ENCODE measurements at places on chromosomes 3 and 15.

DNA sequence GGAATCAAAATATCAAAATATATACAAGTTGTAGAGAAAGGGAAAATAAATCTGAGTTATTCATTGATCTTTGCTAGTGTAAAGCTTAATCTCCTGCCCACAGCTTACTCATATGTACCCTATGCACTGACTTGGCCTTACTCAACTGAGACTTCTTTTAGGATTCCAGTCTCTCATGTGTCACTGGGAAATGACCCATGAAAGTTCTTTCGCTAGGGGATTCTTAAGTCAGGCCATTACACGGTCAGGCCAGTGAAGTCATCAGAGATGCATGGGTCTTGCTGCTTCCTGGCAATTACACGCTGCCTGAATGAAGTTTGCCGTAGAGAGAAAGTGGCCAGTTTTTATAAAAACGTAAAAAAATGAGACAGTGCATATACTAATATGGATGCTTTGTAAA lies 20.7 kb upstream of the LPP start:
- DNase-seq, result no peak

- no peak for DNase-seq
Measured at GRCh38 chr3:37670961-37671483, 190.7 kb upstream of the CTDSPL start.

- no peak for DNase-seq
Measured at GRCh38 chr3:76673171-76673570, 366.7 kb upstream of the ROBO2 start.

DNA sequence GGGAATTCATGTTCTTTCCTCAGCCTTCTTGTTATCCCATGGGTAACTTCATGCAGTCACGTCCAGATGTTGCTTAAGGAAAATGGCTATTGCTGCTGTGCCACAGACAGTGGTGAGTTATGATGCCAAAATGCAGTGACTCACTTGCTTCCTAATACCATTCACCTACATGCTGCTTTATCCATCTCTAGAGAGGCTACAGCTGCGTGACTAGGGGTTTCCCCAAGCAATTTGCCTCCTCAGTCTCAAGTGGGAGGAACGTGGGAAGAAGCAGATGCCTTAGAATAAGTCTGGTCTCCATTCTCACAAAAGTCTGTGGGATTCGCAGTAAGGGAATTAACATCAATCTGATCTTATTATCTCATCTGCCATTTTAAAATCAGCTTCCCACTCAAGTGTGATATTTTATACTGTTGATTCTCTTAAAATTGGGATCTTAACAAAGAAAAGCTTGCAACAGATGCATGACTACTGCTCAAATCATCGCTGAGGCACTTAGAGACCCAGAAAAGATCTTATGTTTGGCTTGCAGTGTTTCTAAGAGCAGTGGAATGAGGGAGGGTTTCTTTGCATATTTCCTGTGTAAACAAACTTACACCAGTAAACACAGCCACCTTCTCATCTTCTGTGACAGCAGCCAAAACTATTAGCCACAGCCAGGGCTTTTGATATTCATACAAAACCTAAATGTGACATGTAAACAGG lies 62.0 kb upstream of the ACP3 start:
- no peak for DNase-seq

DNA sequence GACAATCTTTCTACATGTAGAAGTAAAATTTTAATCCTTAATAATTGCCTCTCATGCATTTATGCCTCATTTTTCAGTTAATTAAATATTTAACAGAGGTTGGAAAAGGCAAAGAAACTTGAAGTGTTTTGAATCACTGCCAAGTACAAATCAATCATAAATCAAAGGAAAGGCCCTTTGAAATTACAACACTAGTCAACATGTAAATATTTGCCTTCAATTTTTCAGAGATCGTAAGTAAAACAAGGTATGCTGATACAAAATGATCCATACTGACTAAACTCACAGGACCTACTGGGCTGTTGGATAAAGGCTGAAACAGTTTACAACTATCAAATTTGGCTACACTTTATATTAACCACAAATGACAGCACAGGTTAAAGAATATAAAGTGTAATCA lies 33.9 kb downstream of the ZBBX start:
- DNase-seq, result no peak

- DNase-seq, result no peak
Measured at GRCh38 chr3:194308601-194309449, 42.3 kb downstream of the CPN2 start.

- no peak for DNase-seq
Measured at GRCh38 chr3:9430733-9431132, 33.3 kb downstream of the SETD5 start.

GRCh38 chr15:42772144-42772543 lies 35.2 kb upstream of the CDAN1 start:
- no peak for DNase-seq

GRCh38 chr3:37223141-37223558 lies 48.8 kb upstream of the LRRFIP2 start:
- DNase-seq, result no peak

DNA sequence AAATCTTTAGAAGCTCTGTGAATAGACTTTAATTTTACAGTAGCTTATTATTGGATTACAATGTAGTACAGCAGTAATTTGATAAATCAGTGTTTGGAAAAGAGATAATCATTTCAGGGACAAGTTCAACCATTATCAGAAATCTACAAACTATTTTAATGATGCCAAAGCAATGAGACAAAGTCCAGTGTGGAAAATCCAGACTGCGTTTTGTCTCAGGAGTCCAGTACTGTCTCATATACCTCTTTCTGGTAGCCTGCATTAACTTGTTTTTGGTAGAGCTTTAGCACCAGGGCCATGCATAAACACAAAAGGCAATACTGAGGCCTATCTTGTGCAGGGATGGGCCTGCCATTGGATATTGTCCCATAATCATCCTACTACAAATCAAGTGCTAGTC lies 19.7 kb downstream of the ACKR4 start:
- DNase-seq, result no peak

GRCh38 chr3:14222457-14222856 lies 43.8 kb downstream of the LSM3 start:
- no peak for DNase-seq

DNA sequence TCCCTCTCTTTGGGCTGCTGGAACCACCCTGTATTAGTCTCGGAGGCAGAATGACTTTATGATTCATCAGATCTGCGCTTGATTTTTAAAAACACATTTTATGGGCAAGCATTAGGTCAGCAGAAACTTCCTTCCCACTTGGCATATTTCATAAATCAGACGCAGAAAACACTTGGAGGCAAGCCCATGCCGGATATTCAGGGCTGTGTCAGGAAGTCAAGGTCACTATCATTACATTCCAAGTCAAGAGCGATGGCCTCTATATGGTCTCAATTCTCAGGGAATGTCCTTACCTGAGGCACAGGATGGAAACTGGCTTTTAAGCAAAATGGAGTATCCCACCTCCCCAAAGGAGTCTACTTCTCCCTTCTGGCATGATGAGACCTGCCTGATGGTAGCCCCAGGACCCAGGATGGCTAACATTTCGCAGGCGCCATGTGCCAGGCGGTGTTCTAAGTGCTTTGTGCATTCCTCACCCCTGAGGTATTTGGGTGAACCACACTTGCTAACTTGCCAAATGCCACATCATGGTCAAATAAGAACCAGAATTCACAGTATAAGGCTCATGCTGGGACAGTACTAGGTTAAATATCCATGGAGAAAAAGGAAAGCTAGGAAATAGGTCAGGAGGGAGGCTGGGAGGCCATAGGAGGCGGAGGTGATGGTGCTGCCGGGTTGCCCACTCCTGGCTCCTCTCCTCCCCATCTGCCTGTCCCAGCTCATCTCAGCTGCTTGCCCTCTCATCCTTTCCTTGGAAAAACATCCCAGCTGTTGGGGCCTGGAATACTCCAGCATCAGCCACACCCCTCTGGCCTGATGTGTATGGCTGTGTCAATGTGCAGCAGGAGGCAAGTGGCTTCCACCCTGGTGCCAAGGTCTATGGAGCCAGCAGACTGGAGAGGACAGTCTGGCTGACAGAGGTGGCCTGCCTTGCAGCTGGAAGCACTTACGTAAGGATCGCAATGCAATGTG lies 18.8 kb downstream of the BCL2L10 start:
- no peak for DNase-seq

DNA sequence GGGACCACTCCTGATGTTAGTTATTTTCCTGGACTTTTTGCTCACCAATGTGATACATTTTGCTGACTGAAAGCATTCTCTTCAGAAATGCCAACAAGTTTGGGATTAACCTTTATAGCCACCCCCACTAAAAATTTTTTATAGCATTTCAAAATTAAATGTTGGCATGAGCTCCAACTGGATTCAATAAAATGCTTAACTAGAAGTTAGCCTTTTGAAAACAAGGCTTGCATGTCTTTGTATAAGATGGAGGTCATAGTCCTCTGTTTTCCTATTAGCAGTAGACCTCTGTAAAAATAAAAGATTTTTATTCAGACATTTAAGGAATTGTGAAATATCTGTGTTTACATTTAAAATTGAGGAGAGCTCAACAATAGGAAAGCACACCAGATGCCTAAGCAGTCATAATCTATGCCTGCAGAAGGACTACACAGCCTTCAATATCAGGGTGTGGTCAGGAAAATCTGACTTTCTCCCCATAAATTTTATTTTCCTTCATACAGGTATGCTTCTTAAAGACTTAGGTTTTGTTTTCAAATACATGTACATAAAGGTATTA lies 87.2 kb downstream of the DNAJC13 start:
- no peak for DNase-seq

GRCh38 chr15:75036212-75036616 lies 12.8 kb downstream of the PPCDC start:
- no peak for DNase-seq

- no peak for DNase-seq
Measured at GRCh38 chr3:70905491-70905890, 593.1 kb upstream of the MDFIC2 start.

- DNase-seq, result no peak
Measured at GRCh38 chr3:191283400-191283799, 45.8 kb upstream of the CCDC50 start.

- no peak for DNase-seq
Measured at GRCh38 chr3:156635034-156635433, 39.4 kb upstream of the TIPARP start.

DNA sequence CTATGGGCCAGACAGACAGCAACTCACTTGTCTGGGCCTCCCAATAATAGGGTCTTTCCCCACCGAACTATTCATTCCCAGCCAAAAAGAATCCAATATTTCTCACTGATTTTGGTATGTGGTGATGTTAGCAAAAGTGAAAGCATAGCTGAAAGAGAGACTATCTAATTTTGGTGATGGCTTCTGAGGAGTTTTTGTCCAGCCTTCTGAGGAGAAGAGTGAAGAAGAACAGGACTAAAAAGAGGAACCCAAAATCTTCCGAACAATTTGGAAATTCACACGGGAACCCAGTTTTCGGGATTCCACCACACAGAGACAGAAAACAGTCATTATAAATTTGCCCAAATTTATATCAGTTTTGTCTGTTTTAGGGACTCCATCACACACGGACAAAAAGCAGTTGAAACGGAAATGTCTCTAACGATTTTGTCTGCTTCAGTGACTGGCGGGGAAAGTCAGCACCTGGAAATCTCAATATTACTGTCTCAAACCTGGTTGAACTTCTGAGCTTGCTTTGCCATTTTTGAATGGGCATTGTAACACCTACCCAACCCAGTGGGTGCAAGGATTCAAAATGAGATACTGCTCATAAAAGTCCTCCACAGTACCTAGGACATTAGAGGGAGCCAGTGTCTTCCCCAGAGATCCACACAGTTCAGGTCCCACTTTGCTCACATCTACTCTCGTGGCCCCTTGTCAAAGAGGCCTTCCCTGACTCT lies 9.1 kb downstream of the CD80 start:
- no peak for DNase-seq

DNA sequence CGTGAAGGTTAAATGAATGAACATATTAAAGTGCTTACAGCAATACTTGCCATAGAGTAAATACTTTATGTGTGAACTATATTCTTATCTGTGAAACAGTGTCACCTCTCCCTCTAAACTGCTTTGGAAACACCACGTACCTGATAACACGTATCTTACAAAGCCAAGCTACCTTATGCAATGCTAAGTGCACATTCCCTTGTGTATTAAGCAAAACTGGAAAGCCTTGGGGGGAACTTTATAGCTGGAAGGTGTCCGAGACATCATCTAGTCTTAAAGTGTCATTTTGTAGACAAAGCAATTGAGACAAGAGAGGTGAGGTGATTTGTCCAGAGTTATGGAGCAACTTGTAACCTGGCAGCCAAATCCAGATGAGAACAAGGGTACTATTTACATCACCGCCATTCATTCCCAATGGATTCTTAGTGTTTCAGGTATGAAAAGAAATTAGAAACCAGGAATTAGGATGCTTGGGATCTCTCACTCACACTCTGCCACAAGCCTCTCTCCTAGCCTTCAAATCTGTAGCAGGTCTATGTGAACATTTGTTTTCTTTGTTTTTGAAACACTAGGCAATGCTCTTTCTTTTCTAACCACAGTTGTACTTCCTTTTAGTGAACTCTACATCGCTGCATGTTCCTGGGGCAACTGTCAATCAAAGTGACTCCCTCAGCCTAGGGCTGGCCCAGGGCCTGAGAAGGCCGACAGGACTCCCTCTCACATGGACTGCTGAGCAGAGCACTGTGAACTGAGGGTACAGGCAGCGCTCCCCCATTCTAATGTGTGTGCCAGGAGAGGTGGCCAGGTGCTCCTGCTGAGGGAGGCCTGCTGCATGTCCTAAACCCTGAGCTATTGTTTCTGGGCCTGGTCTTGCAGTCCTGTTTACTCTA lies 13.9 kb upstream of the MGLL start:
- no peak for DNase-seq

DNA sequence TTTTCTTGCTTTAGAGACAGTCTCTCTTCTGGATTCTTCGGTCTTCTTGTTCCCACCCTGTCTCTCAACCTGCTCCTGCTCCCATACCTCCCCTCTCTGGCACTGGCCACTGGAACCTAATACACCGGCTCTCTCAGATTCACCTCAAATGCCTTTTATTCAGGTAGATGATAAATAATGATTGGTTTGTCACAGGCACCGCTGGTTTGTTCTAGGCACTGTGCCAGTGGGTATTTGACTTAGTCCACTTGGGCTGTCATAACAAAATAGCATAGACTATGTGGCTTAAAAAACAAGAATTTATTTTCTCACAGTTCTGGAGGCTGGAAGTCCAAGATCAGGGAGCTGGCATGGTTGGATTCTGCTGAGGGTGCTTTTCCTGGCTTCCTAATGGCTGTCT lies 278.2 kb upstream of the STT3B start:
- no peak for DNase-seq

GRCh38 chr3:134237454-134238145 lies 13.1 kb downstream of the RYK start:
- DNase-seq, result no peak

DNA sequence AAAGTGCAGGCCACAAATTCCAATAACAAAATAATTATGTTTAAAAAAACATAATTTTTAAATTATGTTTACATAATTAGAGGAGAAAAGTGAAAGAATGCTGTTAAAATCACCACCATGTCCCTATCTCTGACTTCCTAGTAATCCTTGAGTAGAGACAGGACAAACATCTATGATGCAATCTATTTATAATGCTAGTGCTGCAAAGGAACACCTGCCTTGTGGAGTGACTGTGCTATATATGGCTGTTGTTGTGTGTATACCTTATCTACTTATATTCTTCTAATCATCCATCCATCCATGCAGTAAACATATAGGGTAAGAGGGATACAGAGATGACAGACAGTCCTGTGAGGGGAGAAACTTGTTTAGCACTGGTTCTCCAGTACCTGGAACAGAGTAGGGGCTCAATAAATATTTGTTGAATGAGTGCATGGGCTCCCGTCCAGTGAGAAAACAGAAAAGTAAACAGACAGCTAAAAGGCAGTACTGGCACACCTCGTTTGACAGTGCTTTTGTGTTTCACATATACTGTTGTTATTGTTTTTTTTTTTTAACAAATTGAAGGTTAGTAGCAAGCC lies 229.3 kb upstream of the UBE2E1 start:
- no peak for DNase-seq
